ENCODE measurements at places on chromosomes 4 and X. TPM values are rescaled to one million over a fixed set of nuclear protein-coding genes. Genes with fewer than 3 reads are reported as not detected.

GRCh38 chrX:110743679-110744340, 51.8 kb downstream of the CHRDL1 start:
- DNase-seq: peak; percentile 2

DNA sequence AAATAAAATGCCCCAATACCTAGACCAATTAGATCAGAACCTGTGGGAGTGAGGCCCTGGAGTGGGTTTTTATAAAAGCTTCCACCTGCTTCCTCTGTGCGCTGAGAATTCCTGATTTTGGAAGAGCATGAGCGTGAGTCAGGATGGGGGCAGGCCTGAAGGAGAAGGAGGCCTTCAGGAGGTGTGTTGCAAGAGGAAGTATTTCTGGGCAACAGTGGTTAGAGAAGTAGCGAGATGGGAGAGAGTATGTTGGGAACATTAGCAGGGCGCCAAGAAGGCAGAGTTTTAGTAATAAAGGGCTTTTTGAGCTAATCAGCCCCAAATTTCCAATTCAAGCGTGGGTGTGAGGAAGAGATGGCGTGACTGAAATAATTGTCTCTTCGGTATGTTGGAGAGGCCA, 349.8 kb downstream of the UNC5C start:
- DNase-seq: no peak

DNA sequence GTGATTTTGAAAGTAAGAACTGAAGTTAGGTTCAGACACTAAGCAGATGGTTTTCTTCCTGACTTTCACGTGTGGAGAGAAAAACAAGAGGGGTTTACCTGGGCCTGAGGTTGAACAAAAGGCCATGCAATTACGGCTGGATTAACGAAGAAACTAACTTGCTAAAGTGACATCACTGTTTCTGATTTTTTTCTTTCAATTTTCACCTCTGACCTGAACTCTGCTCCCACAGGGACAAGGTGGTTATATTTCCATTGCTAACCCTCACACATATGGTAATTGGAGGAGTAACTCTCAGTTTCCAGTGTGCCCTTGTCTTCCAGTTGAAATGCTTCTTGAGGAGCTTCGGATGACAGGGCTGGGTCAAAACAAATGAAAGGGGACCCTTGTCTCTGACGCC, 38.0 kb downstream of the MSN start:
- DNase-seq: no peak

DNA sequence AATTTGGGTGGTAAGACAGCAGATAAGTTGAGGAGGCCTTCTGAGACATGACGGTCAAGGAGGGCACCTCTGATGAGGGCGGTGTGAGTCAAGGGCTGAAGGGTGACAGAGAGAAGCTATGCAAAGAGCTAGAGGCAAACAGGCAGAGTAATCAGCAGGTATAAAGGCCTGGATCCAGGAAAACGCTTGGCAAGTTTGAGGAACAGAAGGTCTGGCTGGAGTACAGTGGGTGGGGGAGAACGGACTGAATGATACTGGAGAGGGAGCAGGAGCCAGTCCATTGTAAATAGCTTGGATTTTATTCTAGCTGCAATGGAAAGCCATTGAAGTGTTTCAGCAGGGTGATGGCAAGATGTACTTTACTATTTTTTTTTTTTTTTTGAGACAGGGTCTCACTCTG, 39.3 kb downstream of the RAB33B start:
- no peak for DNase-seq

- DNase-seq: no peak
Observed at GRCh38 chrX:55206162-55206941, 13.8 kb upstream of the PAGE5 start.

DNA sequence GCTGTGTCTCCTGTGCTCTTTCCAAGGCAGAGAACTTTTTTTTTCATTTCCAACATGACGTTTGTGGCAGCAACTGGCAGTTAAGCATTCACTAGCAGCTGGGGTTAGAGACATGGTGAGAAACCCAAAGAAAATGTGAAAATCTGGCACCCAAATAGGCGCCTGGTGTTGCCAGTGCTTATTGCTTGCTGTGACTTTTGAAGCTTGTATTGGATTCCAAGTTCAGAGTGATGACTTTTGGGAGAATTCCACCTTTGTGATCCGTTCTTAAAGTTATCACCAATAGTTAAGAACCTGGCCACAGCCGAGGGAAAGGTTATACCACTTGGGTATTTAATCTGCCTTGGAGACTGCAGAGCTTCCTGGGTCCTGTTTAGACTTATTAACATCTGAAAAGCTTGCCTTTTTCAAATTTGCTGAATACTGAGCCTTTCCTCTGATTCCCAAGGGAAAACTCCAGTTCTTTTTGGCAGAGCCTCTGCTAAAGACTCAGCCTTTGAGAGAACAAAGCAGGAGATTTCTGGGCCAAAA, 101.0 kb downstream of the OPHN1 start:
- no peak for DNase-seq

- DNase-seq: no peak
Observed at GRCh38 chr4:71872767-71873415, 89.0 kb upstream of the GC start.

- peak; percentile 22 for DNase-seq
Observed at GRCh38 chrX:68196939-68197791, 236.1 kb downstream of the OPHN1 start.

DNA sequence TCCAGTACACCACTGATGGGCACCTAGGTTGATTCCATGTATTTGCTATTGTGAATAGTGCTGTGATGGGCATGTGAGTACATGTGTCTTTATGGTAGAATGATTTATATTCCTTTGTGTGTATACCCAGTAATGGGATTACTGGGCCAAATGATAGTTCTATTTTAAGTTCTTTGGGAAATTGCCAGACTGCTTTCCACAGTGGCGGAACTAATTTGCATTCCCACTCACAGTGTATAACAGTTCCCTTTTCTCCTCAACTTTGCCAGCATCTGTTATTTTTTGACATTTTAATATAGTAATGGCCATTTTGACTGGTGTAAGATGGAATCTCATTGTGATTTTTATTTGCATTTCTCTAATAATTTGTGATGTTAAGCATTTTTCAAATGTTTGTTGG, 25.9 kb downstream of the CC2D2A start:
- no peak for DNase-seq

DNA sequence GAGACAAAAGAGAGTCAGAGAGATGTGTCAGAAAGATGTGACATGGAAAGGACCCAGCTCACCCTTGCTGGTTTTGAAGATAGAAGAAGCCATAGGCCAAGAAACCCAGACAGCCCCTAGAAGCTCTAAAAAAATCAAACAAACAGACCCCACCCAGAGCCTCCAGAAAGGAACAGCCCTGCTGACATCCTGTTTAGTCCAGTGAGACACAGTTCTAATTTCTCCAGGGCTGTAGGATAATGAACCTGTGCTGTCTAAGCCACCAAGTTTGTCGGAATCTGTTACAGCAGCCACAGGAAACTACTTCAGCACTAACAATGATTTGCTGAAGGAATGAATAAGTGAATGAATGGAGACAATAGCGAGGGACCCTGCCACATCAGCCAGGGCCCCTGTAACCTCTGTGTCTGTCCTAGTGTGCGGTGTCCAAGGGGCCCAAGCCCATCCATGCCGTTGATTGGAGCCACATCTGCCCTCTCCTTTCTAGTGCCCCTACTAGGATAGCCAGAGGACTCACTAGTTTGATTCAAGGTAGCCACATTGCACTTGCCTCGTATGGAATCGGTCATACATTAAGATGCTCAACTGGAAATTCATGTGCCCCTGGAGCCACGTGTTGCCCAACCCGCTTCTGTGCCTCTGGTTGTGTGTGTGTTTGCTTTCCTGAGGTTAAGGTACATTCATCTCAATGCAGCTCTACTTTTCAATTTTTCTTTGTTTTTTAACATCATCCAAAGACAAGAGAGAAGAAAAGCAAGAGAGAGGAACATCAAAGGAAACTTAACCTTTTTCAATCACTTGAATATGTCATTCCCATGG, 32.5 kb upstream of the SLC2A9 start:
- DNase-seq: no peak

DNA sequence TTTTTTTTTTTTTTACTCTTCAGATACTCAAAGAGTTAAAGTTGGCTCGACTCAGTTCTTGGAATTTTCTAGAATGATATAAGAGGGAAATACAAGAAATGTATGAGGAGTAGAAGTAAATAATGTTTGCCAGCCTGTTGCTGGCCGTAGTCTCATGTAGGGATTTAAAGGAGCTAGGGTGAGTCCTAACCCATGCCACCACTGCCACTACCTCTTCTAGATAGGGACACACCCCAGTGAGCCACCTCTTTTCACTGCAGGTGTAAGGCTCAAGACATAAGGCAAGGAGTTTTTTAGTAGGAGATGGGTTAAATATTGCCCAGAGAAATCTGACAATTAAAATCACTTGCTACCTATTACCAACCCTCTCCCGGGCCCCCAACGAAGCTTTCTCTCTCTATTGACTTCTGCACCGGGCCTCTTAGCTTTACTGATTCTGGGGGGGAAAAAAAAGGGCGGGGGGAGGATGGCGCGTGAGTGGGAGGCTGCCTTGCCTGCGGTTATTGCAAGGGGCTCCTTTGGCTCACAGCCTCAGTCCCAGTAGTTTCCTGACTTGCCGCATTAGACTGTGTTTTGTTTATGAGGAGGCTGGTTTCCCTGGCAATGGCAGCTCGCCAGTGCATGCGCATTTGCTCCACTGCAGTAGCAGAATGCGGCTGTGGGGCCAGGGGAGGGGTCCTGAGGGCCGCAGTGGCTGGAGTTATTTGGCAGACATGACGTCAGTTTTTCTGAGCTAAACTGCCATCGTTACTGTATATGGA, 3.0 kb downstream of the LINC00632 start:
- peak; percentile 30 for DNase-seq

DNA sequence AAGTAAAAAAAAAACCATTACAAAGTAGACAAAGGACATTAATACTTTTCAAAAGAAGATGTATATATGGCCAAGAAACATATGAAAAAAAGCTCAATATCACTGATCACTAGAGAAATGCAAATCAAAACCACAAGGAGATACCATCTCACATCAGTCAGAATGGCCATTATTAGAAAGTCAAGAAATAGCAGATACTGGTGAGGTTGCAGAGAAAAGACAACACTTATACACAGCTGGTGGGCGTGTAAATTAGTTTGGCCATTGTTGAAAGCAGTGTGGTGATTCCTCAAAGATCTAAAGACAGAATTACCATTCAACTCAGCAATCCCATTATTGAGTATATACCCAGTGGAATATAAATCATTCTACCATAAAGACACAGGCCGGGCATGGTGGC, 39.3 kb downstream of the TASL start:
- no peak for DNase-seq

- DNase-seq: no peak
Observed at GRCh38 chrX:113009029-113009428, 168.4 kb upstream of the AMOT start.

DNA sequence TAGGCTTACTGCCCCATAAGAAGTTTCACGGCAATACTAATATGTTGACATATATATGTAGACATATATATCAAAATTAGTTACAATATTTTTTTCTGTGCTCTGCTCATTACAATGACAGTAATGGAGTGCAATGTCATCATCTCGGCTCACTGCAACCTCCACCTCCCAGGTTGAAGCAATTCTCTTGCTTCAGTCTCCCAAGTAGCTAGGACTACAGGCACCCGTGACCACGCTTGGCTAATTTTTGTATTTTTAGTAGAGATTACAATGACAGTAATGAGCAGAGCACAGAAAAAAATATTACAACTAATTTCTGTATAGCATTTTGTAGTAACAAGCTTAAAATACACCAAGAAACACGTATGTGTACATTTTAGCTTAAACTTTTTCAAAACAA, 7.6 kb downstream of the EIF4E start:
- DNase-seq: no peak

NRK gene
- not detected for total RNA-seq

GSTCD gene
- total RNA-seq: 14.8 TPM

PRR32 gene
- not detected for total RNA-seq

SPOCK3 gene
- total RNA-seq: not detected

DHRSX gene
- 26.0 TPM for total RNA-seq

ZNF595 gene
- total RNA-seq: 3.4 TPM

KLB gene
- not detected for total RNA-seq

ALAS2 gene
- not detected for total RNA-seq

SMR3B gene
- total RNA-seq: not detected

FRMD7 gene
- total RNA-seq: not detected

Data from activated T-cell treated with anti-CD3 and anti-CD28 coated beads, Interleukin-2, amount 50 U/mL, for 72 hours (primary cell).